Coronary artery (tissue), 2 donors: ENCODE measurements at places on chromosomes 1 and 21.

- DNase-seq = no peak
Observed at GRCh38 chr1:27861436-27861835, 10.9 kb upstream of the THEMIS2 start.

DNA sequence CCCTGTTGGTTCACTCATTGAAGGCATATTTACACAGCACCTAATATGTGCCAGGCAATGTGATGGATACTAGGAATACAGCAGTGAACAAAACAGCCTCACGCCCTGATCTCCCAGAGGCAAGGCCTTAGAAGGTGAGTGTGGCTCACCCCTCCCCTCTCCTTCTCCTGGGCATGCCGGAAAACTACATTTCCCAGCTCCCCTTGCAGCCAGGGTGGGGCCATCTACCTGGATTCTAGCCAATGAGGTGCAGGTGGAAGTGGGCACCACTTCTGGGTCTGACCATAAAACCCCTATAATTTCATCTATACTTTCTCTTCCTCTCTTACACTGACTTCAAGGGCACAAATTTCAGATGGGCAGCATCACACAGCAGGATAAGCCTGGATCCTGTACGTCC is 63.8 kb downstream of the FBXO2 start:
- no peak for DNase-seq

GRCh38 chr1:32763221-32763620 is 53.9 kb downstream of the YARS1 start:
- no peak for DNase-seq

DNA sequence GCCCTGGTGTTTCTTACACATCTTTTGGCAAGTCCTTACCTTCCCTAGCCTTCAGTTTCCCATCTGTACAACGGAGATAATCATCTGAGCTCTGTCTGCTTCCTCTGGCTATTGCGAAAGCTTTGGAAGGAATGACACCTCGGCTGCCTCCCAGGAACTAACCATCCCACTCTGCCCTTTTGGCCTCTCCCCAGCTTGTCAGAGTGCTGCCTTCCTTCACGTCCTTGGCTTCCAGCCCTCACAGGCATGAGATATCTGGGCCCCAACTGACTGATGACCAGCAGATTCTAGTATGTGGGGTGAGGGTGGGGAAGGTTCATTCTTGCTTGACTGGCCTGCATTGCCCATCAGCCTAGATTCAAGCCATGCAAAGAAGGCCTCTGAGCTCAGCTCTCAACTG is 253.1 kb upstream of the FGGY start:
- no peak for DNase-seq

- DNase-seq = peak; percentile 35
Observed at GRCh38 chr1:178962853-178963711, 62.6 kb upstream of the FAM20B start.

GRCh38 chr1:206705191-206705590 is 20.5 kb downstream of the MAPKAPK2 start:
- peak; percentile 75 for DNase-seq

- DNase-seq = peak; percentile 68
Observed at GRCh38 chr1:227780101-227781044, 35.1 kb upstream of the PRSS38 start.

DNA sequence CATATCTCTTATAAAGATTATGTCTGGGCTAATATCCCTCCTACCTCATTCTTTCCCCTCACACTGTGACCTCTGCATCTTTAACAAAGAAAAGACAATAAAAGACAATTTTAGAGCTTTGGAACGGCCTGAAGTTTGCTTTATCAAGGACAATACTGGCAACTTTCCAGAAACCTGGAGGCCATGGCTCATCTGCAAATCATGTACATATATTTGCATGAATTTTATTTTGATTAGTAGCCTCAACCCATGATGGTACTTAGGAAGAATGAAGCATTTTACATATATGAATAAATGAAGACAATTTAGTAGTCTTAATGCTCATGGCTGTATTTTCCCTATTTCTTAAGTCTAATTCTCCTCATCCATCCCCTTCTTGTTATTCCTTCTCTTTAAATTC is 612.2 kb upstream of the CXADR start:
- no peak for DNase-seq

DNA sequence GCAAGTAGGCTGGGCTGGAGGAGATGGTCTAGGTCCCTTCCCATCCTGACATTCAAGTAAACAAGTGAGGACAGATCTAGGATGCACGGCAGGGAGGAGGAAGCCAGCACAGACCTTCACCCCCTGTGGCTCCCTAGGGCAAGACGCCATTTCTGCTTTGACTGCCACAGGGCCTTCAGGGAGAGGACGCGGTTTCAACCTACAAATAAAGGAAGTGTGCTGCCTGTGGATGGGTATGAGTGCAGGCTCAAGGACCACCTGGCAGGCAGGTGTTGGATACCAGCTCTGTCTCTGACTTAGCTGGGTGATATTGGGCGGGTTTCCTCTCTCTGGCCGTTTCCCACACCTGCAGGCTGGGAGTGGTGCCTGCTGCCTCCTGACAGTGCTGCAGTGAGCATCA is 16.2 kb downstream of the SLC2A1 start:
- no peak for DNase-seq

DNA sequence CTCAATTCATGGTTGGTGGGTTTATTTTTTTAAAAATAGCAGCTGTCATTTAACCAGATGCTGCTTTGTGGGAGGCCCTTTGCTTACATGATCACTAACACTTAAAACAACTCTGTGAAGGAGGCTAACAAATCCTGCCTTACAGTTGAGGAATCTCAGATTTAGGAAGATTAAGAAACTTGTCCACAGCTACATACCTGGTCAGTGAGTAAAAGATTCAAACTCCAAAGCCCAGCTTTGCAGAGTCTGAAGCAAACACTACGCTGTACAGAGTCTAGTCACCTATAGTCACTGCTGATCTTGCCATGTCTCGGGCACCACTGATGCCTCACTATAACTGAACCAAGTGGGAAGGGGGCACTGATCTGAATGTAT is 535.4 kb downstream of the SMYD3 start:
- no peak for DNase-seq

GRCh38 chr1:230026139-230026538 is 40.9 kb upstream of the GALNT2 start:
- DNase-seq = no peak
